Nucleus accumbens (tissue), 56 donors: ENCODE measurements at places on chromosomes 12 and 14.

- DNase-seq: no peak
Measured at GRCh38 chr12:15600223-15600935, 188.8 kb downstream of the EPS8 start.

DNA sequence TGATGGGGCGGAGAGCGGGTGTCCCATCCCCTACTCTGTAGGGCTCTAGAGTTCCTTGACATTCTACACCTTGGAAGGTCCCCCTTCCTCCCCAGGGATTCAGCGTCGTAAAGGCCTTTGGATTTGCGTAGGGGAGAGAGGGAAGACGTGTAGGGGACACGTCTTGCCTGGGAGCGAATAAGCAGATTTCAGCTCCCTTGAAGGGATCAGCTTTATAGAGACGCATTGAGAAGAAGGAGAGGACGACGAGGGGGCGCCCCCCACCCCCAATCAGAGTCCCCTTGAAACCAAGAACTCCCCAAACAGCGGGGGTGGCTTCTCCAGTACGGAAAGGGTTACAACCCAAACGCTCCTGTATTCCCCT is 324 bp downstream of the CALCOCO1 start:
- DNase-seq: no peak

GRCh38 chr14:74865156-74865555 is 10.8 kb downstream of the PROX2 start:
- no peak for DNase-seq

DNA sequence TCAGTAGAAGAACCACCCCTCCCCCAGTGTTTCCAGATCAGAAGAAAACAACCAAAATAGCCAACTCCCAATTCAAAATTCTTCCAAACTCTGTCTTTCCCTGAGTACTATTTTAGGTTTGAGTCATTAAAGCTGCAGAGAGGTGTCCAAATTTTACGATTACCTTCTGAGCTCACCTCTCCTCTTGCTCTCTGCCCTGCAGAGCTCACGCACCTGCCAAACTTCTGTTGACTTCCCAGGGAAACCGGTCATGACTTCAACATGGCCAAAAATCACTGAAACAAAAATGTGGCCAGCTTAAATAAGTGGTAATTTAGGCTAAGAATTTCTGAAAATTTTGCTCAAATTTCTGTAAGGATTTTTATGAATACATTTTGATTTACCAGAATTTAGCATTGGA is 70.9 kb upstream of the OTX2 start:
- DNase-seq: no peak

DNA sequence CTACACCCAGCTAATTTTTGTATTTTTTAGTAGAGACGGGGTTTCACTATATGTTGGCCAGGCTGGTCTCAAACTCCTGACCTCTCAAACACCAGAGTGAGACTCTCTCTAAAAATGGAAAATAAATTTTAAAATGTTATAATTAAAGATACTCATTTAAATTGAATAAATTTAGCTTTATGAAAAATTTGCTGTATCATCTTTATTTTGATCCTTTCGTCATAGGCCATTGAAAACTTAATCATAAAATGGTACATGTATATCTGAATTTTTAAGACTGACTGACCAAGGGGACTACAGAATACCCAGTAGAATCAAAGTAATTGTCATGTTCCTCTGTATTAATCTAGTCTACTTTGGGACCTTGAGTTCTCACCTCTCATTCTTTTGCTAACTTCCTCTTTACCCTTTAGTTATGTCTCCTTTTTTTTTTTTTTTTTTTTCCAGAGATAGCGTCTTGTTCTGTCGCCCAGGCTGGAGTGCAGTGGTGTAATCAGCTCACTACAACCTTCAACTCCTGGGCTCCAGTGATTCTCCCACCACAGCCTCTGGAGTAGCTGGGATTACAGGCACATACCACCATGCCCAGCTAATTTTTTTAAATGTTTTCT is 9.5 kb downstream of the RAB5B start:
- no peak for DNase-seq

GRCh38 chr12:65853489-65854157 is 29.3 kb downstream of the HMGA2 start:
- DNase-seq: no peak

GRCh38 chr12:116314477-116314876 is 37.0 kb upstream of the MED13L start:
- no peak for DNase-seq
